ENCODE measurements at places on chromosomes 11 and 22. TPM values are rescaled to one million over a fixed set of nuclear protein-coding genes. Genes with fewer than 3 reads are reported as not detected.

Gene NXPE1
- not detected for total RNA-seq

Gene BRSK2
- total RNA-seq: 0.48 TPM

Gene DTX4
- total RNA-seq: 7.8 TPM

Gene DNAJB7
- under 0.01 TPM for total RNA-seq

Gene BATF2
- 0.98 TPM for total RNA-seq

Gene STK33
- total RNA-seq: 1.3 TPM

Gene MMP1
- 4,071 TPM for total RNA-seq

Gene A4GALT
- total RNA-seq: 36.3 TPM

Gene ZNF280B
- 1.6 TPM for total RNA-seq

Gene SESN3
- 46.4 TPM for total RNA-seq

All from vein endothelial cell (primary cell).